ENCODE measurements at places on chromosomes 2 and 18.

DNA sequence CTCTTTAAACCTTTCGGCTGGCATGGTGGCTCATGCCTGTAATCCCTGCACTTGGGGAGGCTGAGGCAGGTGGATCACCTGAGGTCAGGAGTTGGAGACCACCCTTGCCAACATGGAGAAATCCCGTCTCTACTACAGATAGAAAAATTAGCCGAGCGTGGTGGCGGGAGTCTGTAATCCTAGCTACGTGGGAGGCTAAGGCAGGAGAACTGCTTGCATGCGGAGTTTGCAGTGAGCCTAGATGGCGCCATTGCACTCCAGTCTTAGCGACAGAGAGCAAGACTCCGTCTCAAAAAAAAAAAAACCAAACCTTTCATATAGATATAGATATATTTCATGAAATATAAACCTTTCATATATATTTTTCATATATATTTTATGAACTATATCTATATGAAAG is 864.7 kb downstream of the TRIB2 start:
- DNase-seq, result no peak

GRCh38 chr2:200614249-200614648 is 28.4 kb downstream of the AOX1 start:
- DNase-seq, result no peak

GRCh38 chr18:51153659-51154371 is 43.7 kb downstream of the MEX3C start:
- DNase-seq, result no peak

DNA sequence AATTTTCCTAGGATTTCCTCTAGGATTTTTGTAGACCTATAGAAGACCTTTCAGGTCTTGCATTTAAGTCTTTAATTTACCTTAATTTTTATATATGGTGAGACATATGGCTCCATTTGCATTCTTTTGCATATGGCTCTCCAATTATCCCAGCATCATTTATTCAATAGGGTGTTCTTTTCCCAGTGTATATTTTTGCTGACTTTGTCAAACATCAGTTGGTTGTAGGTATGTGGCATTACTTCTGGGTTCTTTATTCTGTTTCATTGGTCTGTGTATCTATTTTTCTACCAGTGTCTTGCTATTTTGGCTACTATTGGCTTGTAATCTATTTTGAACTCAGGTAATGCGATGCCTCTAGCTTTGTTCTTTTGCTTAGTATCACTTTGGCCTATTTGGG is 239.8 kb upstream of the CNTNAP5 start:
- DNase-seq, result no peak

DNA sequence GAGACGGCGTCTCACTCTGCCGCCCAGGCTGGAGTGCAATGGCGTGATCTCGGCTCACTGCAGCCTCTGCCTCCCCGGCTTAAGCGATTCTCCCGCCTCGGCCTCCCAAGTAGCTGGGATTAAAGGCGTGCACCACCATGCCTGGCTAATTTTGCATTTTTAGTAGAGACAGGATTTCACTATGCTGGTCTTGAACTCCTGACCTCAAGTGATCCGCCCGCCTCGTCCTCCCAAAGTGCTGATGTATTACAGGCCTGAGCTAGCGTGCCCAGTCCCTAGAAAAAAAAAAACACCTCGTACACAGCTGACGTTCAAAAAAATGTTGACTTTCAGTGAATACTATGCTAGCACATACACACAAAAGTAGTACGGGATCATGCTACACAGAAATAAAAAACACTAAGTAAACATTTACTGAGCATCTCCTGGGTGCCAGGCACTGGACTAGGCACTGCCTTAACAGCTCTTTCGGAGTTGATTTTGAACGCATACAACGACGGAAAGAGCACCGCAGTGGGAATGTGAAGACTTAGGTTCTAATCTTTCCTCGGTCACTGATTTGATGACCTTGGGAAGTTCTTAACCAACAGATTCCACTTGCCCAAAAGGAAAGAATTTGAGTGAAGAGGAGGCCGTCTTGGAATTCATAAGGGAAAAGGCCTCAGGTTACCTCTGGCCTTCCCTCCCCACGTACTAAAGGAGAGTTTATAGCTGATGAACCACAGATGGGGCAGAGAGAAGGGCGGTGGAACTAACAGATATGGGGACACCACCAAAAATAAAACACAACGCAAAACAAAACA is 1.1 kb downstream of the DNAJC27 start:
- DNase-seq, result no peak
